ENCODE measurements at places on chromosomes 1 and 21.

- no peak for DNase-seq
Observed at GRCh38 chr1:209673631-209674417, 1.4 kb upstream of the G0S2 start.

- no peak for DNase-seq
Observed at GRCh38 chr21:31176725-31177124, 138.4 kb upstream of the KRTAP19-8 start.

- DNase-seq = no peak
Observed at GRCh38 chr1:88751714-88752113, 67.6 kb downstream of the PKN2 start.

DNA sequence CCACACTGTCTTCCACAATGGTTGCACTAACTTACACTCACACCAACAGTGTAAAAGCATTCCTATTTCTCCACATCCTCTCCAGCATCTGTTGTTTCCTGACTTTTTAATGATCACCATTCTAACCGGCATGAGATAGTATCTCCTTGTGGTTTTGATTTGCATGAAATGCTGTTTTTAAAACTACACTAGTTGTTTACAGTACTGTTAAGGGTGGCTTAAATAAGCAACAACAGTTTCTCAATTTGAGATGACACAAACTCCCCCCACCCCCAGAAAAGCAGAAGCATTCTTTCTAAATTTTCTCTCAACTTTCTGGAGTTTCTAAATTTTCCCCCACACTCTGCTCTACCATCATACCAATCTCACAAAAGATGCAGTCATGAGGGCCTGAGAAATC lies 7.1 kb upstream of the SLAMF7 start:
- no peak for DNase-seq

DNA sequence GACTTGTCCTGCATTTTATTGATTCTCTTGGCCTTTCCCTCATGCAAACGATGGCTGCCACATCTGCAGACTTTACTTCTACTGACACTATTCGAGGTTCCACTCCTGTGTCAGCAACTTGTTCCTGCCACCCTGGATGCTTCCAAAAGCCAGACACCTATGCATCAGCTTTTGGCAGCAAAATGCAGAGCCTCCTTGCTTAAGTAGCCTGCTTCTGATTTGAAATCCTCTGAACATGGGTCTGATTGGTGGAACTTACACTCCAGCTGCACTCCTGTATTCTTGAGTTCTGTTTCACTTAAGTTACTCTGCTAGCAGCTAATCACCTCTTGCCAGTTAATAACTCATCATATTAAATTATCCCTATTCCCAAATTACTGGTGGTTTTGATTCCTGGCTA lies 152.1 kb upstream of the FMN2 start:
- DNase-seq = no peak

- no peak for DNase-seq
Observed at GRCh38 chr1:202680586-202681352, 29.5 kb downstream of the SYT2 start.

- DNase-seq = no peak
Observed at GRCh38 chr1:40318970-40319621, 2.0 kb upstream of the COL9A2 start.

DNA sequence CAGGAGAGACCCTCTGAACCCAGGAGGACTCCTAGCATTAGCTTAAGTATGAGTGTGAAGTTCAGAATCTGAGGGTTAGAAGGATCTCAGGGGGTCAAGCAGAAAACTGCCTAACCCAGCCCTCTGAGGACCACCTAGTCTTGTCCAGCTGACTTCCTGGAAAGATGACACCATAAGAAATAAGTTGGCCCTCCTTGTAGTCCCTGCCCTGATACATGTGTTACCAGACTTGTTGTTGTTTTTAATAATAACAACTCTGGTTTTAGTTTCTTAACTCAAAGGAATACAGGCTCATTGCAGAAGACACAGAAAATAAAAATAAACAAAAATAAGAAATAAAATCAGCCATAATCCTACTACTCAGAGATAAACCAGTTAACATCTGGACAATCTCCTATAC lies 21.8 kb upstream of the SARS1 start:
- no peak for DNase-seq

DNA sequence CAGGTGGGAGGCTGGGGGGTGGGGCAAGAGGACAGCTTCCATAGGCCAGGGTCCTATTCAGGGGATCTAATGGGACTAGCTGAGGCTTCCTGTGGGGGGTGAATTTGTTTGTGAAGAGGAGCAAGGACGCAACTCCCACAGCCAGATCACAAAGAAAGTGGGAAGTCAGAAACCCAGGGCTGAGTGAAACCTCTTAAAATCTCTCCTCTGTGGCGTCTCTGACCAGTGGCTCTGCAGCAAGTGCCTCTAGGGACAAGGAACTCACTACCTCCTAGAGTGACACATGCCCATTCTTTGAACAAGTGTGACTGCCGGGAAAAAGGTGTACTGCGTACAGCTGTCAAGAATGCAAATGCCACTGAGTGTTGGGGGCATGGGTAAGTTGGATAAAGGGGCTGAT lies 187.9 kb downstream of the HIVEP3 start:
- no peak for DNase-seq

Measured in CD4-positive, alpha-beta T cell treated with Interleukin-6 at 100 ng/mL for 8 hours (primary cell).